Gastroesophageal sphincter (tissue), 4 donors: ENCODE measurements at places on chromosomes 16 and 17.
A peak's percentile ranks its signal among the peaks of the same experiment; 100 is the strongest.

DNA sequence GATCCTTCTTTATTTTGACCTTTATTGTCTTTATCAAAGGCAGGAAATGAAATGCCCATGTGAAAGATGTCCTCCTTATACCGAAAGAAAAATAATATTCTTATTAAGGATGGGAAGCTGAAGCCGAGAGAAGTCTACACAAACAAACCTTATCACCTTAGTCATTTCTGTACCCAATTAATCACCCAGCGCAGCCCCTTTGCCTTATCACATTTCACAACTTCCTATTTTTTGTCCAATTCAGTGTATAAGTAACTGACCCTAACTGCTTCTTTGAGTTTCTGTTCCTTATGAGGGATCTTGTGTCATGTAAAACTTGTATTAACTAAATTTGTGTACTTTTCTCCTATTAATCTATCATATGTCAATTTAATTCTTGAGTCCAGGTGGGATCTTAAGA is 16.4 kb upstream of the CCL23 start:
- no peak for ATAC-seq

DNA sequence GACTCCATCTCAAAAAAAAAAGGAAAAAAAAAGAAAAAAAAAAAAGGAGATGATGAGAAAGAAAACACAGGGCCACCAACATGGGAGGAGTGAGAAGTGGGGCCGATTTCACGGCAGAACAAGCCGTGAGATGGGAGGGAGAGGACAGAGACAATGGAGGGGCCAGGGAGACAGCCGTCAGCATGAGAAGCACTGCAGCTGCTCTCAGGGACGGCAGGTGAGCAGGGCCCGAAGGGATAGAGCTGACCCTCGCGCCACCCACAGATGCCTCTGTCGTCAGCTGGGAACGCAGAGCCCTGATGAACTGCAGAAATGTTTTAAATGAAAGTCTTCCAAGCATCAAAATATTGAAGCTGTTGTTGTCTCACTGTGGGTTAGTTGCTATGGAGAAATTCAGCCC is 20.3 kb downstream of the PITPNM3 start:
- no peak for ATAC-seq

GRCh38 chr17:49252148-49252695 is 21.6 kb upstream of the PHOSPHO1 start:
- ATAC-seq, result no peak

DNA sequence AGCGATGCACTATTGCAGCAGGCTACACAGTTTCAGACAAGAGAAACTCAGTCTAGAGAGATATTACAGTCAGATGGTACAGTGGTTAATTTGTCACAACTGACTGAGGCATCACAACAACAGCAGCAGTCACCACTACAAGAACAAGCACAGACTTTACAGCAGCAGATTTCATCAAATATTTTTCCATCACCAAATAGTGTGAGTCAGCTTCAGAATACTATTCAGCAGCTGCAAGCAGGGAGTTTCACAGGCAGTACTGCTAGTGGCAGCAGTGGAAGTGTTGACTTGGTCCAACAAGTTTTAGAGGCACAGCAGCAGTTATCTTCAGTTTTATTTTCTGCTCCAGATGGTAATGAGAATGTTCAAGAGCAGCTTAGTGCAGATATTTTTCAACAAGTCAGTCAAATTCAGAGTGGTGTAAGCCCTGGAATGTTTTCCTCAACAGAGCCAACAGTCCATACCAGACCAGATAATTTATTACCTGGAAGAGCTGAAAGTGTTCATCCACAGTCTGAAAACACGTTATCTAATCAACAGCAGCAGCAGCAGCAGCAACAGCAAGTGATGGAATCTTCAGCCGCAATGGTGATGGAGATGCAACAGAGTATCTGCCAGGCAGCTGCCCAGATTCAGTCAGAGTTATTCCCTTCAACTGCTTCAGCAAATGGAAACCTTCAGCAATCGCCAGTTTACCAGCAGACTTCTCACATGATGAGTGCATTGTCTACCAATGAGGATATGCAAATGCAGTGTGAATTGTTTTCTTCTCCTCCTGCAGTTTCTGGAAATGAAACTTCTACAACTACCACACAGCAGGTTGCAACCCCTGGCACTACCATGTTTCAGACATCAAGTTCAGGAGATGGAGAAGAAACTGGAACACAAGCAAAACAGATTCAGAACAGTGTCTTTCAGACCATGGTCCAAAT is 34.1 kb downstream of the NQO1 start:
- no peak for ATAC-seq

GRCh38 chr17:41812381-41813151 is at the start of gene FKBP10:
Gene FKBP10, plus strand, starts transcription at chr17:41813004. Its CDS starts 31 bp downstream, at chr17:41813035.
- peak; percentile 60 for ATAC-seq

GRCh38 chr17:80292521-80292971 is 31.9 kb downstream of the RNF213 start:
- ATAC-seq, result no peak

DNA sequence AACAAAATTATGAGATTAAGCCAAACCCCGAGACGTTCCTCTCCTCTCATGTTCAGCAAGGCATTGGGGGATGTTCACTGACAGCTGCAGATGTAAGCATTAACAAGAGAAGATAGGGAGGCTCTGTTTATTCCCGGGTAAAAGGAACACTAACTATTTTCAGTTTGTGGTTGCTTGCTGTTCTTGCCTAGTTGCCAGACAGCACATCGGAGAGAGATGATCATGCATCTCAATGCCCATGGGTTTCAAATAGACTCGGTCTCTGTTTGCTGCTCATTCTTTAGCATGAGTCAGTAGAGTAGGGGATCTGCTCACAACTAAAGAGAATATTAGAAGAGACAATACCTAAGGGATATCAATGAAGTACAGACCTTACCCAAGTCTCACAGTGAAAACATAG is 78.3 kb downstream of the TMEM100 start:
- ATAC-seq, result no peak

- no peak for ATAC-seq
Observed at GRCh38 chr16:57635266-57636097, 7.1 kb downstream of the ADGRG1 start.

- no peak for ATAC-seq
Observed at GRCh38 chr17:6894206-6894528, 62.6 kb upstream of the TEKT1 start.

GRCh38 chr17:28141773-28142172 is 99.3 kb downstream of the NLK start:
- ATAC-seq, result no peak

- ATAC-seq, result no peak
Observed at GRCh38 chr17:57578608-57579225, 166.4 kb downstream of the CCDC182 start.

DNA sequence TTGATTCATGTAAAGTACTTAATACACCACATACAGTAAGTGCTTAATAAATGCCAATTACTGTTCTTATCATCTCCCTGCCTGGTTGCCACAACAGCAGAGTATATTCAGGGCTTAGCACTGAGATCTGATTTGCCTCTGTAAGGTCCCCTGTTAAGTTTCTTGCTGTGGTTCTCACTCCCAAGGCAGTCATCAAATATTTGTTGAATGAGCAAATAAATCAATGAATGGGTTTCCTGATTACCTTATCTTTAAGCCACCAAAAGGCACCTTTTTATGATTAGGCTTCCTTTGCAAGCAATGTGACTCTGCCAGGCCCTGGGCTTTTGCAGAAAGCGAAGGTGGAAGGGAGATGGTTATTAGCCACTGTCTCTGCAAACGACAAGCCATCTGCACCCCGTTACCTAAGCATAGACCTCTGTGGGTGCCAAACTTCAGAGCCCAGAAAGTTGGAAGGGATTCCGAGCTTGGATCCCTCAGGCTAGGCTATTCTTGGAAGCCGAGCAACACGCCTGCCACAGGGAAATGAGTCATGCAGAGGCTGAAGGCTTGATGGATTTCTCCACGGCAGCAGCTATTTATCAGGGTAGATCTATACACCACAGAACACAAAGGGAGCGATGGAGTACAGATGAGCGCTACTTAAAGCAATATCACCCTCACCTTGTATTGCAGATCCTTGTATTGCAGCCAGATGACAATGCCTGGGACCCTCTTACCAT is 102.0 kb downstream of the GRIN2A start:
- peak; percentile 80 for ATAC-seq

GRCh38 chr17:77601054-77601979 is 357.2 kb upstream of the TNRC6C start:
- ATAC-seq, result no peak

- ATAC-seq, result no peak
Observed at GRCh38 chr17:58339755-58340404, 11.3 kb upstream of the TSPOAP1 start.
